ENCODE measurements at places on chromosomes 4 and X. TPM values are rescaled to one million over a fixed set of nuclear protein-coding genes. Genes with fewer than 3 reads are reported as not detected.

The ATP1B4 gene
- not detected for total RNA-seq

The XAGE2 gene
- total RNA-seq, result not detected

The ZBTB33 gene
- 32.7 TPM for total RNA-seq

The STARD8 gene
- 0.22 TPM for total RNA-seq

The GCNA gene
- total RNA-seq, result 2.3 TPM

The XAGE1A gene
- not detected for total RNA-seq

The CPE gene
- not detected for total RNA-seq

The PCSK1N gene
- 3.5 TPM for total RNA-seq

The CFAP299 gene
- total RNA-seq, result not detected

The SRPX gene
- total RNA-seq, result not detected

The INTS12 gene
- 19.9 TPM for total RNA-seq

The PWWP3B gene
- not detected for total RNA-seq

The EGFL6 gene
- total RNA-seq, result not detected

The CT83 gene
- not detected for total RNA-seq

The FAM9C gene
- not detected for total RNA-seq

The PHOX2B gene
- total RNA-seq, result not detected

The USP17L18 gene
- not detected for total RNA-seq

The GC gene
- not detected for total RNA-seq

All from CD4-positive, alpha-beta T cell (primary cell).